Activated T-helper 1 cell treated with Interleukin-2 at 50 U/mL for 16 hours (primary cell): ENCODE measurements at places on chromosomes 16 and 17.

GRCh38 chr17:14471052-14471451 is 170.2 kb downstream of the HS3ST3B1 start:
- DNase-seq: no peak

- DNase-seq: no peak
These were observed 14.9 kb downstream of the RHOT1 start for GRCh38 chr17:32157225-32157624.

GRCh38 chr17:21113049-21113690 is 13.6 kb upstream of the DHRS7B start:
- no peak for DNase-seq

DNA sequence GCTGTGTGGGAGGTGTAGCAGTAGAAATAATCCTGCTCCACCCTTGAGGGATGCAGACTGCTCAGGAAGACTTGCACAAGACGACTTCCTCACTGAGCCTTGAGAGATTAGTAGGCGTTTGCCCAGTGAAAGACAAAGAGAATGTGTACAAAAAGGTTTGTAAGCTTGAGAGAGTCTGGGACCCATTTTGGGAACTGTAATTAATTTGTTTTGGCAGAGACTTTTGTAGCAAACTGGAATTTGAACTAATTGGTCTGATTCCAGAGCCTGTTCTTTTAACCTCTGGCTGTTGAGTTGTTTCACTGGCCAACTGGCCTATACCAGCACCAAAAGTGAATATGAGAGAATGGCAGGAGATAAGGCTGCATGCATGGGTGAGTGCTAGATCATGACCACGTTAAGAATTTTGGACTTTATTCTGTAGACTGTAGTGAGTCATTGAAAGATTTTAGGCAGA is 75.5 kb downstream of the AATF start:
- DNase-seq: no peak

DNA sequence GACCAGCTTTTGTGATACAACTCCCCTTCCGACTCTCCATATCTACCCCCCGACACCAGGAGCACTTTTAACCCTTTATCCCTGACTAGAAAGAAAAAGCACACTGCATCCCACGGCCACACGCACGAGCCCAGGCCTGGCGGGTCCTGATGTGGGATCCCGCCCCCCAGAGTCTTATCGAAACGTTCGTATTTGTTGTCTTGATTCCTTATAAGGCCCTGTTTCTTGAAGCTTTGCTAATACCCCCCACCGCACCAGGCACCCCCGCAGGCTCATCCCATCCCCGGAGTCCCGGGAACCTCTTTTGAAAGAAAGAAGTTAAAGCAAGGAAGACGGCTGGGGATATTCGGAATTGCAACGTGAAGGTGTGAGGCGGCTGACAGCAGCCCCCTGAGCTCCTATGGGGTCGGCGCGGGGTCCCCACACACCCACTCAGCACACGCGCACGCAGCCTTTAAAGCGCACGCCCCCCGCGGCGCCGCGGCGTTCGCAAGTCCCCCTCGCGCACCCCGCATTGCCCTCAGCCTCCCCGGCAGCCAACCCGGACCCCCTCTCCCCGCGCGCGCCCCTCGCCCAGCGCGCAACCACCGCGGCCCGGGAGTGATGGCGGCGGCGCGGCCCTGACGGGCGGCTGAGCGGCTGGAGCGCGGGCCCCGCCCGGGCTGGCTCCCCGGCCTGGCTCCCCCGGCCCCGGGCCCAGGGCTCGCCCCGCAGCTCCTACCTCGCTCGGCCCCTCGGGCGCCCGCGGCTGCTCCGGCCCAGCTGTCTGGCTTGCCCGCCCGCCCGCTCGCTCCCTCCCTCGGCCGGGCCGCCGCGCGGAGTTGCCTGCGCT is 448 bp downstream of the STAT5B start:
- DNase-seq: peak; percentile 7

GRCh38 chr17:71970312-71970711 is 150.5 kb upstream of the SOX9 start:
- DNase-seq: no peak

GRCh38 chr17:45234641-45235415 is 13.1 kb downstream of the FMNL1 start:
- no peak for DNase-seq

GRCh38 chr16:59634004-59634579 is 900.0 kb upstream of the GOT2 start:
- DNase-seq: no peak

- DNase-seq: no peak
These were observed 1.9 kb downstream of the TAX1BP3 start for GRCh38 chr17:3666516-3666915.

DNA sequence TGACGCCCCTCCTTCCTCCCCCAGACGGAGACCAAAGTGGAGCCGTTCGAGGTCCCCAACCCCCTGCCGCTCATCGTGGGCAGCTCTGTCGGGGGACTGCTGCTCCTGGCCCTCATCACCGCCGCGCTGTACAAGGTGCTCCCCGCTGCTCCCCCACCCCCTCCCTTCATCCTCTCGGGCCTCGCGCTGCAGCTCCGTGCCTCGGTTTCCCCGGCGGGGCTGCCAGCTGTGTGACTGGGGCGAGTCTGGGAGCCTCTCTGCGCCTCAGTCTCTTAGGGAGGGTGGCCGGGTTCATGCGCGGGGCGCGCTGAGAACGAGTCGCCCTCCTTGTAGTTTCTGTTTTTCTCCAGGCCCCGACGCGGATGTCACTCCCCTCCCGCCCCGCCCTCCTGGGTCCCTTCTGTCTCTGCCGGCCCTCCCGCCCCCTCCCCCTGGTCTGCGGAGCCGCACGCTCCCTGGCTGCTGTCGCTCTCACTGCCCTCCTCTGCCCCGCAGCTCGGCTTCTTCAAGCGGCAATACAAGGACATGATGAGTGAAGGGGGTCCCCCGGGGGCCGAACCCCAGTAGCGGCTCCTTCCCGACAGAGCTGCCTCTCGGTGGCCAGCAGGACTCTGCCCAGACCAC is 23.7 kb upstream of the ITGAX start:
- DNase-seq: no peak

- DNase-seq: no peak
These were observed 4.8 kb upstream of the SHISA9 start for GRCh38 chr16:12896562-12896961.

- DNase-seq: no peak
These were observed at the start of gene ADAMTS18 for GRCh38 chr16:77434530-77435271. Gene ADAMTS18 (minus strand): TSS chr16:77435034. CDS start chr16:77434695, 339 bp downstream.

- no peak for DNase-seq
These were observed 116.2 kb downstream of the C16orf78 start for GRCh38 chr16:49489686-49490320.

GRCh38 chr16:16063683-16064082 is 114.3 kb downstream of the ABCC1 start:
- no peak for DNase-seq

GRCh38 chr17:66813296-66813695 is 21.6 kb upstream of the CACNG5 start:
- no peak for DNase-seq

DNA sequence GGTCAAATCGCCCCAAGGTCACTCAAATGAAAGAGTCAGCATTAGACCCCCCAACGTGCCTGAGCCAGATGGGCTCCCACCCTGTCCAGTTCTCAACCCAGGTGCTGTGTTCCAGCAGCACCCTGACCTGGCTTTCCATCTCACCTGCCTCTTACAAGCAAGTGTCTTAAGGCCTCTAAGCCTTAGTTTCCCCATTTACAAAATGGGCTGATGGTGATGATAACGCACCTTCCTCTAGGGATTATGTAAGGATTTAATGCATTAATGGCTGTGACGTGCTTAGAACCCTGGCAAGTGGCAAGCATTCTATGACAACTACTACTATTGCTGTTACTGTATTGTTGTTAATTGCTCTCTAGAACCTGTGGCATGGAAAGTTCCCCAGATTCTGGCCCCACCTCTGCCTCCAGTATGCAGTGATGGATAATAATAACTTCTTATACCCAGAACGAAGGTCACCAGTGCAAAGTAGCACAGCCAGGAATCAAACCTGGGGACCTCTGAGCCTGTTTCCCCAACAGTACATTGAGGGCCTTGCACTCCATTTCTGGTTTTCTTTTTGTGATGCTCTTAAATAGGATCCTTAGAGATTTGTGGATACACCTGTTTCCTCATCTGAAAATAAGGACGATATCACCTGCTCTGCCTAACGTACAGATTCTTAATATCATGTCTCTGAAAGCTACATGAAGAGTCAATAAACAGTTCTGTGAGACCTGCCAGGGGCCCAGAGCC is 3.3 kb upstream of the SLC25A39 start:
- no peak for DNase-seq

DNA sequence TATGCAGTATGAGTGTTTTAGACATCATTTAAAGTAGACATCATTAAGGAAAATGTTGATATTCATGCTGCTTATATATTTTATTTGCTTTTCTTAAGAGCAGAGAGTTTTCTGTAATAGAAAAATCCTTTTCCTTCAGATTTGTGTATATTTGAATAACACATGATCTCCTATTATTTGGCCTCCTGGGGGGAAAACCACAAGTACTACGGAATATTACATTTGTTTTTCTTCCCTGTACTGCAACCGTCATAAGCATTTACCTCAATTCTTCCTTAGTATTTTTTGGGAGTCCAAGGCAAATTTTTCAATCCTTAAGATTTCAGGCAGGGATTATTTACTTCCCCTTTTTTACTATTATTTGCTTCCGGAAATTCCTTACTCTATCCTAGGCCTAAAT is 6.0 kb downstream of the RSPRY1 start:
- no peak for DNase-seq

DNA sequence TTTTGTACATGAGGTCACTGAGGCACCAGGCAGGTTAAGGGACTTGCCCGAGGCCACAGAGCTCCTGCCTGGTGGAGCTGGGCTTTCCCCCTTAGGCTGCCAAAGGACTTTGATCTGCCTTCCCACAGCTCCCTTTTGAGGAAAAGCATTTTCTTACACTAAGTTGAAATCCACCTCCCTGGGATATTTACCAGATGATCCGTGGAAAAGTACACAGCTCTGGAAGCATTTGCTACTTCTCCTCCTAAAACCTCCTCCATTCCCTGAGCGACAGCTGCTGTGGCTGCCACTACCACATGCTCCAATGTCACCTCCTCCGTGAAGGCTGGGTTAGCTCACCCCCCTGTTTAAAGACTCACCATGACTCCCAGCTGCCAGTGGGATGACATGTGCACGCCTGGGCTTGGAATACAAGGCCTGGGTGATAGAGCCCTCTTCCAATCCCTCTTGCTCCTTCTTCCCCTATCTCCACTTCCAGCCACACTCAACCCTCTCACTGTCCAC is 1.2 kb upstream of the MPRIP start:
- no peak for DNase-seq

DNA sequence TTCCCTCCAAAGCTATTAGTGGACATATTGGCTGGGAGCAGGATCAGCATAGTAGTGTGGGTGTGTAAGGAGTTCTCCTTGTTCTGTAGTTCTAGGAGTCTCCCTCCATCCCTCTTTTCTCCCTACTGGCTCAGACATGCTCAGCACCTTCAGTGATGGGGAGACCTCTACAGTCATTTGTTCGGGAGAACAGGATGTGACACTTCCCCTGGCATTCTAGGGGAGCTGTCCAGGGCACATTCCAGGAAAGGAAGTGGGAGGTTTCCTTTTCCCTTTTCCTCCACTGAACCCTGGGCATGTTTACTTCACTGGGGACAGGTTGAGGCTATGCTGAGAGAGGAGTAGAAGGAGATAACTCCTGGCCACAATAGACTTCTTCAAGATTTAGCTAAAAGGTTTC is 86.5 kb downstream of the MYH13 start:
- DNase-seq: no peak

GRCh38 chr16:26371349-26371869 is 679.6 kb downstream of the HS3ST4 start:
- no peak for DNase-seq

DNA sequence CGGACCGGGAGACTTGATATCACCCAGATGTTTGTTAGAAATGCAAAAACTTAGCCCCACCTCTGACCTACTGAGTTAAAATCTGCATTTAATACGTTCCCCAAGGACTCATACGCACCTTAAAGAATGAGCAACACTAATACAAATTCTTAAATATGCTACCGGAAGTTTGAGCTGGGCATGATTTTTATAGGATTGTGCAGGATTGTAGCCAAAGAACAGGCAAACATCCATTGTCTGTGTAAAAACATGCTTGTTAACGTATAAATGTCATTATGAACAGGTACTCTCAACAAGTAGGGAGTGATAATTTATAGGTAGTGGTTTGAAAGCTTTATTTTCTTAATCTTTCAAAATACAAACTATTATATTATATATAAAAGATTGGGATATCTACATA is 22.3 kb upstream of the COX10 start:
- DNase-seq: no peak

DNA sequence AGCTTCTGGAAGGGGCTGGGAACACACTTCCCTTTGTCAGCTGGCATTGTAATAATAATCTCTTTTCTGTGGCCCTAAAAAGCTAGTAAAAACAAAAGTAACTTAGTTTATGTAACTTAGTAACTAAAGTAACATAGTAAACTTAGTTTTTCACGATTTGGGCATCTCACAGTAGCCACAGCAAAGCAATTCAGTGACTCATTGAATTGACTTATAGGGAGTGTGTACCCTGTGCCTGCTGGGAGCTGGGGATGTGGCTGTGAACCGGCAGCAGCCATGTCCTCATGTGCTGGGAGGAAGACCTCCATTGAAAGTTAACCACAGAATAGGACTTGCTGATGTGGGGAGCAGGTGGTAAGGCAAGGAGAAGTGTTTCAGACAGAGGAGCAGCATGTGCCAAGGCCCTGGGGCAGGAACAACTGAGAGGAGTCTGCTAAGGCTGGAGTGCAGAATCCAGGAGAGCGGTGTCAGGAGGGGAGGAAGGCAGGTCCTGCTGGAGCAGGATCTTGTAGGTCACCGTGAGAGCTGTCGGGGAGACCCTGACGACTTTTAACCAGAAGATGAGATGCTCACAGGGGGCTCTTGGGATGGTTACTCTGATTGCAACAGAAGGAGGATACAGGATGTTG is 112.8 kb downstream of the PLCG2 start:
- DNase-seq: no peak
